Activated CD4-positive, alpha-beta memory T cell treated with anti-CD3 and anti-CD28 coated beads, Interleukin-2, amount 10 ng/mL, durations not matched to agents 7 days and 5 days (primary cell): ENCODE measurements at places on chromosomes 1 and 21.

GRCh38 chr1:179818743-179819173 is 58.8 kb downstream of the TOR1AIP2 start:
- DNase-seq, result no peak

GRCh38 chr1:8022395-8023286 is 3.5 kb downstream of the ERRFI1 start:
- no peak for DNase-seq

GRCh38 chr1:154497026-154497806 is 4.8 kb upstream of the TDRD10 start:
- DNase-seq, result no peak

- no peak for DNase-seq
These were observed 41.0 kb upstream of the PTPRC start for GRCh38 chr1:198597690-198598430.

- no peak for DNase-seq
These were observed 14.6 kb upstream of the PKP1 start for GRCh38 chr1:201268604-201269151.

DNA sequence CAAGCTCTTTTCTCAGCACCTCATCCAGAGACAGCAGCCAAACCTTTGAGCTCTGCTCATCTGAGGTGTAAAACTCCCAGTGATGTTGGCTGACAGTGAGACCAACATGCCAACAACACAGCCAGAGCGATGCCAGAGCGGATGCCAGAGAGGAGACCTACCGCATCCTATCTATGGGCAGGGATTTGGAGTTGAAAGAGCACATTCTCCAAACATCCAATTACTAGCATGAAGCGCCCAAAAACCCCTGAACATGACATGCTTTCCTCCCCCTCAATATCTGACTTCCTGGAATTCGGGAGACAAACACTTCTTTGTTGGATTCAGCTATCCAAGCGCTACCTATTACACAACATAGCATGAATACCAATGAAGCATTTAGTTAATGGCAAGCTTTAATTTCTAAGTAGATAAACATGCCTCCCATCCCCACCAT is 23.1 kb upstream of the PAXBP1 start:
- DNase-seq, result no peak

DNA sequence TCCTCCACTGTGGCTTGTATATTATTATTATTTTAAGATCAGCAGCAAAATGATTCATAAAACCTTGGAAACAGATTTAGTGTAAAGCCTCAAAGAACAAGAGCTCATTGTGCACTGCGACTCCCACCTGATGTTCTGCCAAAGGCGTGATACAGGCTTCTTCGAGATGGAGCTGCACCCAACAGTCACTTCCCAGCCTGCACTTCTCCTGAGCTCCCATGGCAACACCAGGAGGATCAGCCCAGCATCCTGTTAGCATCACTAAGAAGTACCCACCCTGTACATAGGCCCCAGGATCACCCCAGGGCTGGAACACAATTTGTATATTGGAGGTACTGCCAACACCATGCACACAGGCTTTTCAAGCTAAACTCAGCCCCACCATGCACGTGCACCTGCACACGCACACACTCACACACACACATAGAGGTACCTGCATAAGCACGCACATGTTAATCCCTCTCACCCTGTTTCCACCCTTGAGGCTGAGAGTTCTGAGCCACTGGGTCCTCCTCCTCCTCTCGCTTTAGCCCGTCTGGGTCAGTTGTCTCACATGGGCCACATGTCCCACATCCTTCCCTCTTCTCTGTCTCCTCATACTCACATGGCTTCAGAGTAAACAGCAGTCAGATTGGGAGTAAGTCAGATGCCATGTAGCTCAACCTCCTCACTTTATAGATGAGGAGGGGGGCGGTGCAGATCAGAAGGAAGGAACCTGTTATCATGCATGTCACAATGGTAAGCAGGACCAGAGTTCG is 281.9 kb upstream of the POU3F1 start:
- DNase-seq, result no peak

DNA sequence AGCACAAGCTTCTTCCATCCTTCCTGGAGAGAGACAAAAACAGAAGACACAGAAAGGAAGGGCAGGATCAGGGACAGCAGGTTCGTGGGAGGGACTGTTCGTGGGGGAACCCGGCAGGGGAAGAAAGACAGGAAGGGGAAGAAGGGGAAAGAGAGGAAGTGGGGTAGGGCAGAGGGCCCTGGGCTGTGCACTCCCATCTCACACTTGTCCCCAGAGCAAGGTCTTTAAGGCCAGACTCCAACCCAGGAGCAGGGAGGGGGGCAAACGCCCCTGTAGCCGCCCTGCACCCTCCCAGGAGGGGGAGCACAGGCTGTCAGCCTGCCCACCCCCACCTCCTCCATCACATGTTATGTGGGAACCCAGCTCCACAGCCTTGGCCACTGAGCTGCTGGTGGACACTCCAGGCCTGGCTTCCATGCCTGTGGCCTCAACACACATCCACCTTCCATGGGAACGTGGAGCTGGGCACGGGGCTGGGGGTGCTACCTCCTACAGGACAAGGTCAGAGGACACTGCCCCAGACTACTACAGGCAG is 9.3 kb downstream of the SLC19A1 start:
- no peak for DNase-seq

DNA sequence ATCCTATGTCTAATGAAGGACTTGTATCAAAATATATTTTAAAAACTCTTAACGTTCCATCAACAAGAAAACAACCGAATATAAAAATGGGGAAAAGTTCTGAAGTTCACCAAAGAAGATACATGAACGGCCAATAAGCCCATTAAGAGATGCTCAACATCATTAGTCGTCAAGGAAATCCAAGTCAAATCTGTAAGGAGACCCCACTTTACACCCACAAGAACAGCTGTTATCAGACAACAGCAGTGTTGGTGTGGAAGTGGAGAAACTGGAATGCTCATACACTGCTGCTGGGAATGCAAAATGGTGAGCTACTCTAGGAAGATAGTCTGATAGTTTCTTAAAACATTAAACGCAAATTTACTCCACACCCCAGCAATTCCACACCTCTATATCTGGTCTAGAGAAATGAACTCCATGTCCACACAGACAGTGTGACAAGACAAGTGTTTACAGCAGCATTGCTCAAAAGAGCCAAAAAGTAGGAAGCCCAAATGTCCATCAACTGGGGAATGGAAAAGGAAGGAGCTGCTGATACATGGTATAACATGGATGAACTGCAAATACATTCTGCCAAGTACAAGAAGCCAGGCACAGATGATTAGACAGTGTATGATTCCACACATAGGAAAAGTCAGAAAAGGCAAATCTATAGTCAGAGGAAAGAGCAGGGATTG is 18.5 kb downstream of the UBE2G2 start:
- DNase-seq, result no peak

- DNase-seq, result no peak
These were observed 28.5 kb downstream of the SLC16A1 start for GRCh38 chr1:112927462-112927990.

DNA sequence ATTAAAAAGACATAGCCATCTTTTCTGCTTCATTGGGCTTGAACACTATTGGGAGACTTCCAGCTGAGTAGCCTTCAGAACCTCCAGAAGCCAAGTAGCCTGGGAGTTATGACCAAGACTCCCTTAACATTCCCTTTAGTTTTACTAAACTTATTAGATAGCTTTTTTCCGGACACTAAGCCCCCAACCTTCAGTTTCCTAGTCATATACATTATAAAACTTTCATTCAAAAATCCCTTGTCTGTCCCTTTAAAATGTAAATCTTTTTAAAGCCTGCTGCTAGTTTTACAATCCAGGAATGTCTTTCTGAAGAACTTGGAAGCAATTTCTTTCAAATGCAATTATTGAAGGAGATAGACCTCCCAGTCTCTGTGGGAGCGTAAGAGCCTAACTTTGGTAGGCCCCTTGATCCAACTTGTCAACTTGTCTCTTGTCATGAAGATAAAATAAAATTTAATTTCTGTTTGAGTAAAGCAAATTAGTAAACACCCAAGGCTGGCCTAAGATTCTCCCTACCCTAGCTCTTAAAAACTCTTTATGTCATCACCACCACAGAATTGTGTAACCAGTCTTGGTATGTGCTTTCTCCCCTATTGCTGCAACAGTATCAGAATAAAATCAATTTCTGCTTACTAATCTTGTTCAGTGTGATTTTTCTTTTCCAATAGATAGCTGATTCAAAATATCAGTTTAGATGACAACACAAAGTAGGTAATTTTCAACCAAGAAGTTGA is 796.2 kb downstream of the PLA2G4A start:
- no peak for DNase-seq

GRCh38 chr1:56844545-56845136 is 10.0 kb upstream of the C8A start:
- no peak for DNase-seq

DNA sequence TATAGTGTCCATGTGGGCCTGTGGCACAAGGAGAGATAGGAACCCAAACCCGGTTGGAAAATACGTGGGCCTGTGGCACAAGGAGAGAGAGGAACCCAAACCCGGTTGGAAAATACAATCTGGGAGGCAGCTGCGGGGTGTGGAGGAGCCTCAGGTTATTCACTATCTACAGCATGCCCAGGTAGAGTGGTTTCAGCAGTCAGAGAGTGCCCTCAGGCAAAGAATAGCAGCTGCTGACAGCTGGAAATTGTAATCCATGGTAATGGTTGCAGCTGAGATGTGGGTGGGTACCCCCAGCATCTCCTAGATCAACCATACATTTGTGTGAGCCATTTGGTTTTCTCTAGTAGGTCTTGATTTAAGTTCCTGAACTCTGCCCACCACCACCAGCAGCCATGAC is 25.8 kb upstream of the MGST3 start:
- DNase-seq, result no peak

DNA sequence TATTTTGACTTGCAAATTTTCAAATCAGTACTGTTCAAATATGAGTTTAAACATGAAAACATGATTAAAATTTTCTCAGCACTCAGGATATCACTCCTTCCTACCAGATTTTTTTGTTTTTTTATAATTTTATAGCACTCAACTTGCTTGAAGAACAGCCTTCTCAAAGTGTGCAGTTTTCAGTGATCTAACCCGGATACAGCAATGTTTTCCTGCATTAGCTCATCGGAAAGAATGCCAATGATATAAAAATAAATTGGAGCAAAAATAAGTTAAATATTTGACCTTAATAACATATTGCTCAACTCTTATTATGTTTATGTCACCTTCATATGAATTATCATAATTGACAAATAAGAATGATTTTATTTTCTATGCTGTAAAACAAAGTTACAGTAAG is 766.8 kb downstream of the USP25 start:
- DNase-seq, result no peak

- DNase-seq, result no peak
These were observed 173.3 kb downstream of the FASLG start for GRCh38 chr1:172832006-172832725.

- peak; percentile 38 for DNase-seq
These were observed 15.8 kb upstream of the NUP210L start for GRCh38 chr1:154170547-154171222.
